Omental fat pad (tissue), 4 donors: ENCODE measurements at places on chromosomes 12 and 14. TPM values are rescaled to one million over a fixed set of nuclear protein-coding genes. Genes with fewer than 3 reads are reported as not detected.

DNA sequence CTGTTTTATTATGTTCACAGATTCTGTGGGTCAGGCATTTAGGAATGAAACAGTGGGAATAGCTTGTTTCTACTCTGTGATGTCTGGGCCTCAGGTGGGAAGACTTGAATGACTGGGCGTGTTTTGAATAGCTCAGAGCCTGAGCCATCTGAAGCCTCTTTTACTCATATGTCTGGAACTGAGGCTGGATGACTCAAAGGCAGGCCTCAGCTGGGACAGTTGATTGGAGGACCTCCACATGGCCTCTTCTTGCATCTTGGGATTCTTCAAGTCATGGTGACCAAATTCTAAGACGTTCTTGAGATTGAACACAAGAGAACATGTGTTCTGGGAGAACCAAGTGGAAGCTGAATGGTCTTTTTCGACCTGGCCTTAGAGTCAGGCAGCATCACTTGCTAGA, 45.8 kb upstream of the TBX3 start:
- DNase-seq, result no peak

- DNase-seq, result no peak
Measured at GRCh38 chr14:98507264-98507663, 764.7 kb downstream of the BCL11B start.

GRCh38 chr14:95697764-95698163, 11.5 kb downstream of the TCL1B start:
- DNase-seq, result no peak

- no peak for DNase-seq
Measured at GRCh38 chr12:65953631-65954030, 129.3 kb downstream of the HMGA2 start.

GRCh38 chr14:30838351-30838750, 36.0 kb upstream of the COCH start:
- DNase-seq, result no peak

DNA sequence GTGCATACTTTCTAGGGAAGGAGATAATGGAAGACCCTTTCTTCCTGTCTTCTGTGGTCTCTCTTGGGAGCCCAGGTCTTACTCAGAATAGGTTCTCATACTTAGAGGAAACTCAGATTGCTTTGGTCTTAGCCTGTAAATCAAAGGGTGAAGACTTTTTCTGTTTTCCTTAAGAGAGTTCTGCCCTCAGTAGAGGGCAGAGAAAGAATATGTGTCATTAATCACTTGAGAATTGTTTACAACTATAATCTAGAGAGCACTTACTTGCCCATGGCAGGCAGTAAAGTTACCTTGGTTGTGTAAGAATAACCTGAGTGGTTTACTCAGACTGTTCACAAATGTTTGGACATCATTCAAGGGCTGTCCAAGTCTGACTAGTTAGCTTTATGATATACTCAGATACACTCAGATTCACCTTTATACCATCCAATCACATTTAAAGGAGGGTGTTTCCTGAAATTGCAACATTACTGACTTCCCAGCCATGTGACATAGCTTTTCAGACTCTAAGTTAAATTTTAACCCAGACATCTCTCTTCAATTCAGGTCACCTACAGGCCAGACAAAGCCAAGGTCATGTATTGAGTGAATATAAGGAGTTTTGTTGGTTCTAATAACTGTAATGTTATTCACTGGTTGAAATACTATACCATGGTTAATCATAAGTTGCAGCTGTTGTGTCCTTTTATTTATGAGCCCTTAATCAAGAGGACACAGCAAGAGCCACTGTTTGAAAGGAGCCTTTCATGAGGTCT, 372.2 kb downstream of the RAD51B start:
- no peak for DNase-seq

FITM1 gene
- 1.2 TPM for total RNA-seq

GRCh38 chr14:48967419-48967818, 618.8 kb downstream of the RPS29 start:
- DNase-seq, result no peak

SLC38A2 gene
- total RNA-seq, result 392 TPM

- DNase-seq, result no peak
Measured at GRCh38 chr12:15899282-15899870, 11.8 kb upstream of the DERA start.

GRCh38 chr12:106022568-106023012, 116.2 kb downstream of the NUAK1 start:
- no peak for DNase-seq

GRCh38 chr12:93729934-93730333, 52.8 kb downstream of the CRADD start:
- DNase-seq, result no peak

GRCh38 chr12:63404611-63405010, 253.6 kb upstream of the AVPR1A start:
- no peak for DNase-seq

DNA sequence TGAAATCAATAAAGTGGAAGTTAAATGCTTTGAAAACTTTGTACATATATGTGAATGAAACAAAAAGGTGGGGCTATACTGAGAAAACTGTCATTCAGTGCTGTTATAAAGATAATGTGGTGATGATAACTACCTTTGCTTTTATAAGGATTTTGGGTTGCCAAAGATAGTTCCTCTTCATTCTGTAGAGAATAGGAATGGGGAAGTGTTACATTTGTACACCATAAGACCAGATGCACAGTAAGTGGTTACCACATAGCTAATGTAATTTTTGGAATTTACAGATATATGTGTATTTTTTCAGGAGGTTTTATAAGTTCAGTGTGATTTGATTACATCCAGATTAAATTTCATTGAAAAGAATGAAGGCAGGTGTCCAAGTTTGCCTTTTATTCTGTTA, 18.1 kb downstream of the RAB21 start:
- no peak for DNase-seq

GRCh38 chr14:94748667-94749347, 21.1 kb downstream of the GSC start:
- no peak for DNase-seq

DNA sequence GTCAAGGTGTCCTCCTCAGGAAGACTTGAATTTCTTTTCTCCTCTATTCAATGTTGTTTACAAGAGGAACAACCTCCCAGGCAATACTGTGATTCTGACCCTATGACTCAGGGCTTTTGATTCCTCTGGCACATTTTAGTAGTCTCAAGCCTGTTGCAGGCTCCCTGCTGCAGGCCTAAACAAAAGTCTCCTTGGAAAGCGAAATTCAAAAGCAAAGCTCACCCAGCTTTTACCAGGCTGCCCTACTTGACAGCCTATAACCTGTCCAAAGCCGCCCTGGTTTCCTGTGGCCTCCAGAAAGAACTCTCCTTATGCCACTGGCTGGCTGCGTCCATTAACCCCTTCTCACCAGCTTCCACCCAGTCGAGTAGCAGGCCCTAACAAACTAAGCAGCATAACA, 11.6 kb downstream of the FGD6 start:
- no peak for DNase-seq

GRCh38 chr12:26632756-26633155, 200.2 kb downstream of the ITPR2 start:
- no peak for DNase-seq

DNA sequence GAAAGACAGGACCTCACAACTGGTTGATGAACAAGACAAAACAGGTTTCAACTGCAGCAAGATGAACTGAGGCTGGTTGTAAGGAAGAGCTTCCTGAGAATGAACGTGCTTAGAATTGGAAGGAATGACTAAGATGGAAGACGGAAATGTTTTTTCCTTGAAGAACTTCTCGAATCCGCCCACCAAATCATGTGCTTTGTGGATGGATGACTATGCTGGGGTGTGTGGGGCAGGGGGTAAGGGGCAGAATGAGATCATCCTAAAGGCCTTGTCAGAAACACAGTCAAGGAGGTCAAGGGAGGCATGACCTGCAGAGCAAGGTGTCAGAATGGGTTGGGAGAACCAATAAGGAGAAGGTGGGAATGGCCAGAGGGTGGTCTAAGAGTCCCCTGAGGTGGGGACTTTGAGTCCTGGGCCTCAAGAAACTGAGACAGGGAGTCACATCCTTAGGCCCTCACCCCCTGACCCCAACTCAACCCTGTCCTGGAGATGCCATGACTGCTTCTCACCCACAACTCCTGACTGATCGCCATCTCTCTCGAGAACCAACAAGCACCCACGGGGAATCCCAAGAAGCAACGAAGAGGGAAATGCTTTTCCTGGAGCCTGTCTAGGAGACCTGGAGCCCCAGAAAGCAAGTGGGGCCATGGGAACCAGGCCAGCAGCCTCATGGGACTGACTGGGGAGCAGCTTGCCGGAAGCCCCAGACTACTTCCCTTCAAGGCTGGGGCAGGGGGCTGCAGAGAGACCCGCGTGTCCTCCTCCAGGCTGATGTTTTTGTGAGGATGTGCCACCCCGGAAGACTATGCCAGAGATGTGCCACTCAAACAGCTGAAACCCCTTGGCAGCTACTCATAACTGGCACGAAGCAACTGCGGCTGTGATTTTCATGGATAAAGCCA, 84.0 kb downstream of the ACTN1 start:
- DNase-seq, result no peak

DNA sequence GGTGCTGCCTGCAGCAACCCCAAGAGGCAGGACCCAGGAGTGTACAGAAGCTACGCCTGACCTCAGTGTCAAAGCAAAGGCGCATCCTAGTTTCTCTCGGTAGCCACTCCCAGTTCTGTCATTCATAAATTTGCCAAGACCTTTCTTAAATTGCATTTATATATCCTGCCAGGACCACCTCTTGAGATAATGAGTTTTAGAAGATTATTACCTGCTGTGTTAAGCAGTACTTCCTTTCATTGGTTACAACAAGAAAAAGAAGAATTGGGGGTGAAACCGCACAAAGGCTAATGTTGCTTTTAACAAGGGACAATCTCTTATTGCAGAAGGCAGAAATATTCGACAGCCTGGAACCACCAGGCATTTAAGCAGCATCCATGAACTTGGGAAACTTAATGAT, 57.8 kb downstream of the CIT start:
- DNase-seq, result no peak

GRCh38 chr12:41122894-41123293, 65.2 kb upstream of the PDZRN4 start:
- no peak for DNase-seq

DNA sequence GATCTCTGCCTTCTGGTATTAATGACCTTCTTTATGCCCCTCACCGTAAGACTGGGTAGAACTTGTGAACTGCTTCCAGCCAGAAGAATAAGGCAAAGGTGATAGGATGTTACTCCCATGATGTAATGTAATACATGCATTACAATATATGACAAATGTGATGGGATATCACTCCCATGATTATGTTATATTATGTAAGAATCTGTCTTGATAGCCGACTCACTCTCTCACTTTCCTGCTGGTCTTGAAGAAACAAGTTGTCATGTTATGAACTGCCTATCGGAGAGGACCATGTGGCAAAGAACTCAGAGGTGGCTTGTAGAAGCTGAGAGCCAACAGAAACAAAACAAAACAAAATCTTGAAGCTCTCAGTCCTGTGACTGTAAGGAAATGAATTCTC, 30.6 kb upstream of the OSBPL8 start:
- DNase-seq, result no peak

OR4L1 gene
- total RNA-seq, result not detected

KLRK1 gene
- total RNA-seq, result 6.5 TPM

DNA sequence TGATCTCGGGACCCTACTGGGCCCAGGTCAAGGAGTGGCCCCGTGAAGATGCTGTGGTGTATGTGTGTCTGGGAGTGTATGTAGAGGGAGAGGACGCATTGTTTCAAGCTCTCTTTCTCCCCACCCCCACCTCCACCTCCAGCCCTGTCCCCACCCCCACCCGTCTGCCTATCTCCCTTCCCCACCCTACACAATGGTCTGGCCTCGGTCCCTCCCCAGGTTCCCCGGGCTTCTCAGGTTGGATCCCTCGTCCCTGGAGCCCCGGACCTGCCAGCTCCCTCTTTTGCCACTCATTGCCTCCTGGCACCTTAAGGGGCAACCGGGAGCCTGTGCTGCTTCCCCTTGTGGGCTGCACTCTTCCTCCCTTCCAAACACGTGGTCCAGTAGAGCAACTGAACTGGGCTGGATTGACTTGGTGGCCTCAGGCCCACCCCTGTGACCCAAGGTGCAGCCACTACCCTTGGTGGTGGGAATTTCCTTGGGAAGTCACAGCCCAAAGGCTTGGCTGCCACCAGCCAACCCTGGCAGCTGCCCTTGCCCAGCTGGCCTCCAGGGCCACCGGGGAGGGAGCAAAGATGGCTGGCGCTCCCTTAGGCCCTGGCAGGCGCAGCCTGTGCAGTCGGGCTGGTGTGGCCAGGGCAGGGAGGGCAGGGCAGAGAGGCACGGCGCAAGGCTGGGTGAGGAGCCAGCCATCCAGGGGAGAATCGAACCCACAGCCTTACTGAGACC, 628 bp downstream of the VRTN start:
- no peak for DNase-seq

- no peak for DNase-seq
Measured at GRCh38 chr12:75721796-75722195, 210.4 kb upstream of the KRR1 start.

- DNase-seq, result no peak
Measured at GRCh38 chr14:83614956-83615355, 1915.0 kb upstream of the FLRT2 start.

ADAM21 gene
- not detected for total RNA-seq

DNA sequence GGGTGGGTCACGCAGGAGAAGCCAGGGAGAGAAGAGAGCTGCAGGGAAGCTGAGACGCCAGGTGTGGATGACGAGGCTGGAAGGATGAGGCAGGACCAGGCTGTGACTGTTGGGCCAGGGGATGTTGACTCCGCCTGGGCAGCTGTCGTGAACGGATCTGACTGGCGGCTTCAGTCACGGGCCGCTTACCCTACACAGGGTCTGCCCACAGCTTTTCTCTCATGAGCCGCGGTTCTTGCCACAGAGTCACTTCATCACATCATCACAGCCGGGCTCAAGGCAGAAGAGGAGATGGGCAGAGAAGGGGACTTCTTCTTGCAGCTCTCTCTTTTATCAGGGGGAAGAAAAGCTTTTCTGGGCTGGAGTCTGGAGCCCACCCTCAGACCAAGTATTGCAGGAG, 7.7 kb downstream of the CLBA1 start:
- no peak for DNase-seq

DNA sequence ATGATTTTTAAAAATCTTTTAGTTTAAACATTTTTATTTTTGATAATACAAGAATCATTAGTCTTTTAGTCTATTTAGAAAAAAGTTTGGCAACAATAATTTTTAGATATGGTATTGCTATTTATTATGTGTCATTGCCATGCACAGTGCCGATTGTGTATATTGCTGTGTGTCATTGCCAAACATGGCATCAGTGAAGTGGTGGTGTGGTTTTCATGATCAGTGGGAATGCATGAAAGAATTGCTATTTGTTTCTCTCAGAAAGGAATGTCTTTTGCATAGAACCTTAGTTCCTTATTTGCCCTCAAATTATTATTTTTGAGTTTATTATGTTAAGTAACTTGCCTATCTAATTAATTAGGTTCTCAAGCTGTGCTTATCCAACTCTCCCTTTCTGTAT, 397.5 kb upstream of the PDE3A start:
- no peak for DNase-seq

DNA sequence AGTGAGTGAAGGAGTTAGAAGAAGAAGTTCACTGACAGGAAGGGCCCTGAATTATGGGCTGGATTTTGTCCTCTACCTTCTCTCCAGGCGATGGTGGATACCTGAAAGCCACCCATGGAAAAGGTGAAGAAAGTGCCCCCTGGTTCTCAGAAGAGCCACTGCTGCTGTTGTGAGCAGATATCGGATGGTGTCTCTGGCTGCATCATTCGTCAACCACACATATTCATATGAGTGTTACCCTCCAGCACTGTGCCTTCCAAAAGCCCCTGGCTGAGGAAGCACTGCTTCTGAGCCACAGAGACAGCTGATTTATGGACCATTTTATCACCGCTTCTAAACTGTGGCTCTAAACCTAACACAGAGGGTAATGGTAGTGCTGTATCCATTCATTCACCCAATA, 2.0 kb upstream of the ACTN1 start:
- no peak for DNase-seq
